Activated CD4-positive, alpha-beta T cell treated with anti-CD3 and anti-CD28 coated beads, Interleukin-2, Interleukin-4, amounts not matched to agents 100 ng/mL and 50 ng/mL, durations not matched to agents 16 hours and 8 hours (primary cell): ENCODE measurements at places on chromosomes 1 and 21.

GRCh38 chr1:84299536-84300170, 1.9 kb upstream of the SAMD13 start:
- DNase-seq: no peak

GRCh38 chr1:39434797-39435395, 56.5 kb upstream of the BMP8A start:
- DNase-seq: no peak

GRCh38 chr1:114341856-114342255, 169.1 kb downstream of the TRIM33 start:
- DNase-seq: no peak

GRCh38 chr1:200042552-200043335, 15.2 kb downstream of the NR5A2 start:
- no peak for DNase-seq

GRCh38 chr1:244409701-244410100, 42.0 kb downstream of the ADSS2 start:
- DNase-seq: peak; percentile 54

DNA sequence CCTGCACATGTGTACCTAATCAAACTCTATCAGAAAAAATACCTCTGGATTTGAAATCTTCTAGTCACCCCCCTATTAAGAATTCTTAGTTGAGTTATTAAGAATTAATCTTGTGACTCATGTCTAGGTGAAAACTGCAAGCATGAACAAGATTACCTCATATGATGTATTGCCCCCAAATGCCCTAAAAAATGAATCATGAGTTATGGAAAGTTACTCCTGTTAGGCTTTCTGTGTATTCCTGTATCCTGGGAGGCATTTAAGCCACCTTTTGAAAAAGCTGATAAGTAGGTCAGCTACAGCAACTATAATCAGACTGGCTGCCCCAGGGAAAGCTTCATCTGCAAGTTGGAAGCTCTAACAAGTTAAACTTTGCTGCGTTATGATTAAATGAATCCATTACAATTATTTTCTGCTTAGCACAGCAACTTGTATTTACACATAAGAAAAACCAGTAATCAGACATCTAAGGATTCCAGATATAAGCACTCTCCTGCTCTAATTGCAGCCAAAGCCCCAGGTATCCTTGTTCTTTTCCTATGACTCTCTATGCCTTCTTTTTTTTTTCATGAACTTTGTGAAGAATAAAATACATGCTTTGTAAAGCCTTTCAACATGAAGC, 147.7 kb downstream of the NTPCR start:
- DNase-seq: no peak

DNA sequence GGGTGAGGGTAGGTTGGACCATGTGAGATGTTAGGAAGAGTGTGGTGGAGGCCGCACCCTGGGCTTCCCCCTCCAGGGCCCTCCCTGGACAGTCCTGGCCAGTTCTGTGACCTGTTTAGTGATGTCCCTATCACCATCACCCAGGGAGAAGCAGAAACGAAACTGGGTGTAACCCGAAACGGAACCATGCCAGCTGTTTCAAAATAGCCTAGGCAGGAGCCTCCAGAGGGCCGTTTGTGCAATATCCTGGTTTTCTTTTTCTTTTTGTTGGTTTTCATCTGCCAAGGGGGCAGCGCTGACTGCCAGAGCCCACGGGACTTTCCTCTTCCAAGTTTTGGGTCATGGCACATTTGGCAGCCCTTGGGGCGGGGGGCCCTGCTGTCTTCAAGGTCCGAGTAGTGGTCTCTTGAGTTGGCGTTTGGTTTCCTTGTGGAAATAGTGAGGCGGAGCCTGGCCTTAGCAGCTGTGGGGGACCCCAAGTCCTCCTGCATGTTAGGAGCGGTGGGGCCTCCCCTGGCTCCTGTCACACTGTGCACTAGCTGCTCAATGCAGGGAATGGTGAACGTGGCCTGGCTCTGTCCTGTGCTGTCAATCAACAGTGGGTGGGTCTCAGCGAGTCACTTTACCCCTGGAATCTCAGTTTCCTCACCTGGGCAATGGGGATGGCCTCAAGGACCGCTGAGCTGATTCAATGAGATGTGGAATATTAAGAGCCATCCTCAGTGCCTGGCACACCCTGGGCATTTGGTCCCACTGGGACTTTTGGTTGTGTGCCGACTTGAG, 90.7 kb downstream of the ARHGEF10L start:
- no peak for DNase-seq

GRCh38 chr21:21162786-21163185, 164.6 kb downstream of the NCAM2 start:
- DNase-seq: no peak

DNA sequence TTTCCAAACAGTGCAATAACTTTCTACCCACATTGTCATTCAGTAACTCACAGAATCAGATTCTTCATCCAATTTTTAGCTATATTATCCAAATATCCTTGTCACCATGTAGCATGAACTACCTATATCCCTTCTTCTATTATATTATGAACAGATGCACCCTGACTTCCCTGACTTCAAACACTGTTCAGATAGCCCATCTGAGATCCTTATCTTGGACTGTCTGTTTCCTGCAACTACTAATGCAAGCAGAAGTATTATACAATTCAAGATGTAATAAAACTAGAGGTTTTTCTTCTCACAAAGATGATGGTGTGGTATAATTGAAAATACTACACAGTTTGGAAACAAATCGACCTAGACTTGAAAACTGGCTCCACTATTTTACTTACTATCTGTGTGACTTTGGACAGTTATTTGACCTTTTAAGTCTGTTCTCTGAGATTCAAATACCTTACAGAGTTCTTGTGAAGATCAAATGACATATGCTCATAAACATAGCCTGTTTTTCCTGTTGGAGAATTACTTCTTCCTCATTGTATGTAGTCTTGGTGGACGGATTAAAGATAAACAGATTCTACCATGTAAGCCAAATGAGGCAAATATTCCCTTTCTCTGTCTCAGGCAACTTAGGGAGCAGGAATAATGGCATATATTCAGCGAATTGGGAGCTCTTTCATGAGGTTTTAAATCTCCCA, 407.9 kb upstream of the ZRANB2 start:
- DNase-seq: no peak

DNA sequence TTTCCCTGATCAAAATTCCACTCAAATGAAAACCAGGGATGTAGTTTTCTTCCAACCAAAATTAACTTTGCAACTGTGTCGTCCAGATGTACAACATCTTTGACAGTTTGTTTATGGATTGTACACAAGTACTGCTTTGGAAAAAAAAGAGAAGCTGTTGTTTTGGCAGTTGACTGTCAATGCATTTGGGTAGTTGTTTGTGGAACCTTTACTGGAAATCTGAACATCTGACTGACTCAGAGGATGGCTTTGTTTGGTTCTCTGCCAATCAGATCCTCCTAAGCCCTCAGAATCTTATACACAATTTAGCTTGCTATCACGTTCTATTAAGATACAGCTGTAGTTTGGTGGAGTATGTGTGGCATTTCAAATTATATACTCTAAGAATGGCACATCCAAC, 195.0 kb downstream of the KCNK2 start:
- DNase-seq: no peak

DNA sequence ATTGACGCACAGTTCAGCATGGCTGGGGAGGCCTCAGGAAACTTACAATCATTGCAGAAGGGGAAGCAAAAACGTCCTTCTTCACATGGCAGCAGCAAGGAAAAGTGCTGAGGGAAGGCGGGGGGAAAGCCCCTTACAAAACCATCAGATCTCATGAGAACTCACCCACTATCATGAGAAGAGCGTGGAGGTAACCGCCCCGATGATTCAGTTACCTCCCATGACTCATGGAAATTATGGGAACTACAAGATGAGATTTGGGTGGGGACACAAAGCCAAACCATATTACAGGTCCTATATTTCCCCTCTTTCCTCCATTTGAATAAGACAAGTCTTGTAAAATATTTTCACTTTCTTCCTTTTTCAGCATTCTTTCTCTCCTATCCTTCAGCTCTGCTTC, 7.7 kb upstream of the TTLL7 start:
- DNase-seq: no peak

GRCh38 chr1:59046134-59046533, 250.8 kb upstream of the FGGY start:
- DNase-seq: no peak

DNA sequence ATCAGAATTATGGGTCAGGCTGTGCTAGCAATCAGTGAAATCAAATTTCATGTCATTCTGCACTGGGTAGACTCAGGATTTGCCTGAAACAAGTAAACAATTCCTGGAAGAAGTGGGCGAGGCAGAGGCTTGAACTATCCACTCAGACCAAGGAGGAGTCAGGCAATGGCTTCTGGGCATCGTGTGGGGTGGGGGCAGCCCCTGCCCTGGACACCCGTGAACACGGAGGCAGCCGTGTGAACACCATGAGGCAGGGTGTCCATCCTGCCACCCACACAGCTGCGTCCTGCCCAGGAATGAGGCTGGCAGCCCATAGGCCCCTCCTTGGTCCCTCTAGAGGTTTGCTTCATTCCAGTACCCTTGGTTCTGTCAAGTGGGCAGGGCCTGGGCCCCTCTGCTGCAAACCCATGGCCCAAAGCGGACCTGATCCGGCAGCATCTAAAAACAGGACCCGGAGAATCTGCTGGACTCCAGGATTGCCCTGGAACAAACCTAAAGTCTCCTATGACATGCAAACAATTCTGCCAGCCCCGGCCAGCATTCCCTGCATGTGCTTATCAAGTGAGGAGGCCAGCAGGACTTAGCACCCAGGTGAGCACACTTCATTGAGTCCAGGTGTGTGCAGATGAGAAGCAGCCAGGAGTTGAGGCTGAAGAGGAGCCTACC, 69.5 kb downstream of the PDE9A start:
- no peak for DNase-seq

DNA sequence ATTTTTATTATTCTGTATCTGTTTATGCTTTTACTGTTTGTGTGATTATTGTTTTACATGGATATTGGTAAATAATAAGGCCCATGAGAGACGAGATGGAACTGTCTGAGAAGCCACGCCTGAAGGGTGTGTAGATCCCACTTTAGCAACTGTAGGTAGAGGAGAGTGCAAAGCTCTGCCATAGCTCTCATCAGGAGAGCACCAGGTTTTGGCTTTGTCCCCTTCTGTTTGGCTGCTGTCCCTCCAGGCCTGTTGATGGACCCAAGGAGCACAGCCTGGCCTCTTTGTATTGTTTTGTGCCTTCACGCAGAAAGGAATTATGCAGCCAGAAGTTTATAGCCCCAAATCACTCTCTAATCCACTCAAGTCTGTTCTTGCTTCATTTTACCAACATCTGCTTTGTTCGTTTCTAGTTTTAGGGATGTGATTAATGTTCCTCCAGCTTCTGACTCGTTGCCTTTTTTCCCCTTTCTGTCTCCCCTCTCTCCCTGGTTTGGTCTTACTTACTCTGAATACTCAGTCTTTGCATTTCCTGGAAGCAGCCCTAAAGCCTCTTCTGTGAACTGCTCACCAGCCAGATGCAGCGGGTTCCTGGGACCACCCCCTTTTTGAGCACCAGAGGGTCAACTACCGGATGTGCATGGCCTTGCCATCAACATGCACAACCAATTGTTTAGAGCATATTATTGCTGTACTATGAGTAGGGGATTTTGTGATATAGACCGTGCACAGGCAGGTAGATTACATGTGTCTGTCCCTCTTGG, 127.3 kb downstream of the HHAT start:
- DNase-seq: no peak

DNA sequence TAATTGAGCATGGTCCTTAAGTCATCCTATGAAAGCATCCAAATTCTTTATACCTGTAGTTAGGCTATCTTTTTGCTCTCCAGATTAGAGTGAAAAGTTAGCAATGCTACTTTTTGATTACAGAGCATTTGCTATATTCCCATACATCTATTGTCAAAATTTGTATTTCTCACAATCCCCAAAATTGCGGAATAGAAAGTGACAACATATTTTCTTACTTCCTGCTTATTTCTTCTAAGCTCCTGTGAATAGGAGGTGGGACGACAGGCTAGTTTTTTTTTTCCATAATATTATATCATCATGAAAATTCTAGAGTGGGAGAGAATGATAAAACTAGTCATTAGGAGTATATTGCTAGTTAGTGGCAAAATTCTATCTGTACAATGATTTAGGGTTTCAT, 264.0 kb upstream of the DPYD start:
- DNase-seq: no peak

DNA sequence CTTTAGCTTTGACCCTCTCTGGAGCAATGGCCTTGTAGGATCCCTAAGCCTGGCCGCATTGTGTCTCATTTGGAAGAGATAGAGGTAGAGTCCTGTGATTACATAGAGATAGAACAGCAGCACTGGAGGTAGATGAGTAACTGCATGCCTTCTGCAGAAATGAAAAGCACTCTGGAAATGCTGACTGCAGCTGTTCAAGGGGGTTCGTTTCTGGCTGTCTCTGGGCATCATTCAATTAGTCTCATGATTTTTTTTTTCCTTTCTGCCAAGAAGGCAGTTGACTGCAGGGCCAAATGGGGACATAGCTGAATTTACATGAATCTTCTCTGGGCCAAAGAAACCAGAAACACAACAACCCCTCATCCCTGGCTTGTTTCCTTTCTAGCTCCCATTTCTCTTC, 28.1 kb upstream of the SNX27 start:
- no peak for DNase-seq

GRCh38 chr1:165898837-165899236, 71.4 kb downstream of the UCK2 start:
- DNase-seq: no peak

DNA sequence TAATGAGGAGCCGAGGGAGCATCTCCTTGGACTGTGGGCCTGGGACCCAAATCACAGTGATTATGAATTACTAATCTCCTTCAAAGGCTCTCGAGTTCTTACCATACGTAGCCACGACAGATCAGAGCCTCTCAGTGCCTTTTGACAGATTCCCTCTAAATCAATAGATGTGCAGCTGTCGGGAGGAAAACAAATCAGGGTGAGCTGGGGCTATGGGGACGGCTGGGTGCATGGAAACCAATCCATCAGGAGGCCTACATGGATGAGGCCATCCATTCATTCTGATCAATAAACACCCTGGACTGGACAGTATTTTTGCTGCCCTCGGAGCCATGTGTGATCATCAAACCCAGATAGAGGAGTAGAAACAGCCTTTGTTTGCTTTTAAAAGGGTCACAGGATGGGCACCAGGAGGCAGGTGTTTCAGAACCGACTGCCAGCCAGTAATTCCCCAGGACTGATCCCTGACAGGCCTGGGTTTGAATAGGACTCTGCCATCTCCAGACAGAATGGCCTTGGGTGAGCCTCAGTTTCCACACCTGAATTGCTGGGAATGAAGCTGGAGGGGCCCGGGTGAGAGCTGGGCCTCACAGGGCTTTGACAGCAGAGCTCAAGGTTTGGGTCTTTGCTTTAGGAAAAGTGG, 532.8 kb downstream of the MATN1 start:
- DNase-seq: no peak

GRCh38 chr1:60564916-60565750, 491.6 kb upstream of the C1orf87 start:
- DNase-seq: no peak

DNA sequence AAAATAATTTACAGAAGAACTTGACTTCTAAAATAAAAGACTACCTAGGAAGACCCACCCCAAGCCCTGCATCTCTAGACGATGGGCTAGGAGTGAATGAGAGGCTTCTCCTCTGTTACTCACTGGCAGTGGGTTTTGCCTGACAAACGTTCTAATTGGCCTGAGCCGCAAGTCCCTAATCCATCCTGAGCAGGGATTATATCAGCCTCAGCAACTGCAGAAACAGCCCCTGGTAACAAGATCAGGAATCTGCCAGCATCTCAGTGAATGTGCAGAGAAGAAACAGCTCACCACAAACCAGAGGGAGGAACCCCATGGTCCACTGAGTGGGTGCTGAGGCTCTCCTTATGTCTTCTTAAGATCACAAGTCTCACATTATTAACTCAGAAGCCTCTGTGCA, 240.6 kb downstream of the BRINP2 start:
- DNase-seq: no peak

- no peak for DNase-seq
These were observed 173.9 kb downstream of the LTN1 start for GRCh38 chr21:28818663-28819278.
